ENCODE measurements at places on chromosomes 6 and 20.

GRCh38 chr20:5497556-5497955 is 180.8 kb upstream of the PROKR2 start:
- no peak for DNase-seq

DNA sequence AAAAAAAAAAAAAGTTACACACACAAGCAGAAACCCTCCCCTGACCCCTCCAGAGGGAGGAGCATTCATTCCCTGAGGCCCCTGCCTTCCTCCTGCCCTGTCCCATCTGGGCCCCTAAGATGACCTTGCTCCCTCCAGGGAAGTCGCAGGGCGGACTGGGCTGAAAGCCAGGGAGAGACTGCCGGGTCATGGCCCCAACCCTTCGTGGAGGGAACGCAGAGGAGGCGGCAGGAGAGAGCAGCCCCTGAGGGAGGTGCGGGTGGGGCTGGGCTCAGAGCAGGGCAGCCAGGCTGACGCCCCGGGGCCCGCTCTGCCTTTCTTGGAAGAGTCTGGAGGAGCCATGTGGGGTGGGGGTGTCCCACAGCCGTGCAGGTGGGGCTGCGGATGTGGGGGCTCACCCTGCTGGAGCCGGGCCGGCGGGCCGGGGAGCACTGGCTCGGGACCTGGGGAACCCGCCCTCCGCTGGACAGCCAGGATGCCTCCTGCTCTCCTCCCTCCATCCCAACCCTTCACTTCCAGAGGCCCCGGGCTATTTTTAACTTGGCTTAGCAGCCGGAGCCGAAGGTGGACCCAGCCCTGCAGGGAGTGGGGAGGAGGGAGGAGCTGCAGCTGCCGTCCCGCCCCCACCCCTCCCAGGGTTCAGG is 15.0 kb upstream of the ABHD16B start:
- DNase-seq, result no peak

- DNase-seq, result no peak
Measured at GRCh38 chr6:166936079-166936787, 20.1 kb downstream of the RNASET2 start.

- no peak for DNase-seq
Measured at GRCh38 chr6:166830891-166831363, 125.4 kb downstream of the RNASET2 start.

- DNase-seq, result peak; percentile 46
Measured at GRCh38 chr20:38833857-38834164, 28.3 kb downstream of the PPP1R16B start.

DNA sequence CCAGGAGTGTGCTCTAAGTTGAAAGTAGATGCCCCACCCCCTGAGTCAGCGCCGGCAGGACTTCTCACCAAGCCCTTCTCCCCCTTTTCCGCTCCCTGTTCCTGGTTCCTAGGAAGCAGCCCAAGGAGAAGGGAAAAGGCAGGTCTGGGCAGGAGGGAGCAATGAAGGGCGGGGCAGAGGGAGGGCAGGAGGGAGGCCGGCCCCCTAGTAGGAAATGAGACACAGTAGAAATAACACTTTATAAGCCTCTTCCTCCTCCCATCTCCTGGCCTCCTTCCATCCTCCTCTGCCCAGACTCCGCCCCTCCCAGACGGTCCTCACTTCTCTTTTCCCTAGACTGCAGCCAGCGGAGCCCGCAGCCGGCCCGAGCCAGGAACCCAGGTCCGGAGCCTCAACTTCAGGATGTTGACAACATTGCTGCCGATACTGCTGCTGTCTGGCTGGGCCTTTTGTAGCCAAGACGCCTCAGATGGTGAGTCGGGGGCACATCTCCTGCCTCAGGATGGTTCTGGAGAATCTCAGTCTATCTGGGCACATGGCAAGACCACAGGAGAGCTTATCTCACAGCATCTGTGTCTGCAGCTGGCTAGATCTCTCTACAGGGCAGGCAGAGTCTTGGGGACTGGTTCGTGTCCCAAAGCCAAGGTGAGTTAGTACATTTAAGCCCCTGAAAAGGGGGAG is at the start of gene PROCR:
Gene PROCR (plus strand): TSS at position 320 of the 681 bp plus-strand sequence. CDS start 83 bp downstream, at position 403.
- DNase-seq, result peak; percentile 66

- DNase-seq, result no peak
Measured at GRCh38 chr20:3616250-3616649, 46.9 kb downstream of the GFRA4 start.

DNA sequence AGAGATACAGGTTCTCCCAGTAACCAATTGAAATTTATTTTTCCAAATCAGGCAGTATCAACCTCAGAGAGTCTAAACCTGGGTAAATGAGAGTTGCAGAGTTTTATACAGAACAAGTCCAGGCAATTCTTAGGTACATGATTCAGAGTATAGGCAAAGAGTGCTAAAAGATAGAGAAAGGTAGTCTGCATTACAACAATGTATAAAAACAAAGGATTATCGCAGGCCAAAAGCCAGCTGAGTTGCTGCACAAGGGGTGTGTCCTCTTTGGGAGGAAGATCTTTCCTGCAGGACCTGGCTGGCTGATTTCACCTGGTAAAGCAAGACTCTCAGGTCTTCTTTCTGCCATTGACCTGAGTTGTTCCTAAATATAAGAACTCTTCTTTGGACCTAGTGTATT is 48.9 kb upstream of the ECHDC1 start:
- DNase-seq, result no peak

- DNase-seq, result no peak
Measured at GRCh38 chr6:167442245-167442644, 117.4 kb downstream of the TTLL2 start.

DNA sequence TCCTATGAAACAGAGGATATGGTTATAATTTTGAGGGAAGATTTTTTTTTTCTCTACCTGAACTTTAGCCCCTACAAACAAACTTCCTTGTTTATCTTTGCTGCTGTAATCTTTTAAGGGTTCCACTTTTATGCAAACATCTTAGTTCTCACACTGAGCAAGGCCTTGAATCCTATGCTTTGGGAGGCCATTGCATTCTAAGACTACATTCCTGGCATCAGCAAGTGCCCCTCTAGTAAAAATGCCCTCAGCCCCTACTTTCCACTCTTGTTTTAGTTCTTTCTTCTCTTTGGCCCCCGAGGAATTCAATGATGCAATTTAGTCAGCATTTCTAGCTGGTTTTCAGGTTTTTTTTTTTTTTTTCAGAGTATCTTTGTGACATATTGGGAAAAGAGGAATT is 8.1 kb upstream of the AHI1 start:
- DNase-seq, result no peak

GRCh38 chr6:25899123-25899522 is 25.1 kb upstream of the SLC17A3 start:
- DNase-seq, result no peak

- peak; percentile 46 for DNase-seq
Measured at GRCh38 chr6:43541774-43542471, 25.0 kb downstream of the POLR1C start.

GRCh38 chr6:133240511-133241085 is 559 bp upstream of the EYA4 start:
- peak; percentile 32 for DNase-seq

GRCh38 chr20:5430670-5431069 is 113.9 kb upstream of the PROKR2 start:
- DNase-seq, result no peak

DNA sequence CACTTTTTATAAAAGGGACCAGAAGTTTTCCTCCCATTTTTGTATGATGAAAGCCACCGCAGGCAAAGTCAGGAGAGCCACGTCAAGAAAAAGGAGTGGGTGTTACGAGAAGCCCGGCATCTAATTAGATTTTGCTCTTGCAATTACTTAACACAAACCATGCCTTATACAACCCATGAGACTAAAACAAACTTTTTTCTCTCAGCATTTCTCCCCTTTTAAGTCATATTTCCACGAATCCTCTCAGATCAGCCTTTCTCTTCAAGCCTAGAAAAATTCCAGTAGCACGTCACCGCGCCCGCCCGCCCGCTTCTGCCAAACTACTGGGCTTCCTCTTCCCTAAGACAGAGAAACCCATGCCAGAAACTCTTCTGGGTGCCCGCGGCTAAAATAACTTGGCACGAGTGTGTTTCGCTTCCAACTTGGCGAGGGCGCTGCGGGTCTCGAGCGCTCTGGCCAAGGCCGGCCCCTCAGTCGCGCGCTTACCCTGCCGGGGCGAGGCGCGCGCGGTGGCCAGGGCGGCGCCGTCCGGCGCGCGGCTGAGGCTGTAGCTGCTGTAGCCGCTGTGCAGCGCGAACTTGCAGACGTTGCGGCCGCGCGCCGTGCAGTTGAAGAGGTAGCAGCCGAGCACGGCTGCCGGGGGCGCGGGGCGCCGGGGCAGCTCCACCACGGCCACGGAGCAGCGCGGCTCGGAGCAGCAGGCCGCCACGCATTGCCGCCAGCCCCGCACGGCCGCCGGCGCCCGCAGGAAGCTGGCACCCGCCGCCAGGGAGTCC is 1.0 kb downstream of the LRP11 start:
- DNase-seq, result peak; percentile 59

GRCh38 chr6:127971386-127971785 is 70.5 kb upstream of the THEMIS start:
- no peak for DNase-seq

DNA sequence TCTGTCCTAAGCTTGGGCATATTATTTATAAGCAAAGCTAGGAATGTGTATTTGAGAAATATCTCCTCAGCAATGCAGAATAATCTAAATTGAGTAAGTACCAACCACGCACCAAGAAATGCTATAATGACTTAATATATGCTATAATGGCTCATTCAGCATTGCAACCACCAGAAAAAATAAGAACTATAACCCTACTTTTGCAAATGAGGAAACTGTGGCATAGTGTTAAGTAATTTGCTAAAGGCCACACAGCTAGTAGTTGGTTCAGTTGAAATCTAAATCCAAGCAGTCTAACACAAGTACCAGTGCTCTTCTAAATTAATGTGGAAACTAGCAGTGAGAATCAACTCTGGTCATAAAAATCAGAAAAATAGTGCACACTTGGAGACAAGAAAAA is 35.7 kb downstream of the HBS1L start:
- no peak for DNase-seq

GRCh38 chr6:6407071-6407741 is 86.7 kb upstream of the F13A1 start:
- peak; percentile 53 for DNase-seq

DNA sequence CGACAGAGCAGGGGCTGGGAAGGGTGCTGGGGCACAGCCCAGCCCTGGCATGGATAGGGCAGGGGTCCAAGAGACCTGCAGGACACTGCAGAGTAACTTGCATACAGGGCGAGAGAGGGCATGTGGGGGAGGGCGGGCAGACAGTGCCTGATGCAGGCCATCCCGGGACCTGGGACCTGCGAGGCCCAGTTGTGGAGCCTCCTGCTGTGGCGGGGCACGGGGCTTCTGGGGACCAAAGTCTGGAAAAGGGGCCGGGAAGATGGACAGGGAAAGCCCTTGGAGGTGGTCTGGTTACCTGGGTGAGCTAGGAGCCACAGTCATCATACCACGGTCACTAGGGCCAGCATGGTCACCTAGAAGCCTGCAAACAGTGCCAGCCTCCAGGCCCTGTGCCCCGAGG is 412 bp upstream of the TUBB1 start:
- no peak for DNase-seq

DNA sequence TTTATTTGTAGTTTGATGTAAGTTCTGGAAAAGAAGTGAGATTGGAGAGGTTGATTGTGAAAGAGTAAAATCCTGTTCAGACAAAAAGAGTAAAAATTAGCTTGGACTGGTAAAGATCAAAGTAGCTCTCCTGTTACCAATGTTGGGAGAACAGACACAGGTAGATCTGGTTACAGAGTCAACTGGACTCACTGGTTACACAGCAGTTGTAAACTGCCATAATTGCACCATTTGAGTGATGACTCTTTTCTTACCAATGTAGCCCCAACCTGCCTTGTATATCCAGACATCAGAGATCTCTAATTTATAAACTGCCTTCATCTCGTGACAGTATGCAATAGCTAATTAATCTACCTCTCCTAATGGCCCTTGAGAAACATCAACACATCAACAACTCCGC is 165.6 kb upstream of the PRSS16 start:
- DNase-seq, result no peak

DNA sequence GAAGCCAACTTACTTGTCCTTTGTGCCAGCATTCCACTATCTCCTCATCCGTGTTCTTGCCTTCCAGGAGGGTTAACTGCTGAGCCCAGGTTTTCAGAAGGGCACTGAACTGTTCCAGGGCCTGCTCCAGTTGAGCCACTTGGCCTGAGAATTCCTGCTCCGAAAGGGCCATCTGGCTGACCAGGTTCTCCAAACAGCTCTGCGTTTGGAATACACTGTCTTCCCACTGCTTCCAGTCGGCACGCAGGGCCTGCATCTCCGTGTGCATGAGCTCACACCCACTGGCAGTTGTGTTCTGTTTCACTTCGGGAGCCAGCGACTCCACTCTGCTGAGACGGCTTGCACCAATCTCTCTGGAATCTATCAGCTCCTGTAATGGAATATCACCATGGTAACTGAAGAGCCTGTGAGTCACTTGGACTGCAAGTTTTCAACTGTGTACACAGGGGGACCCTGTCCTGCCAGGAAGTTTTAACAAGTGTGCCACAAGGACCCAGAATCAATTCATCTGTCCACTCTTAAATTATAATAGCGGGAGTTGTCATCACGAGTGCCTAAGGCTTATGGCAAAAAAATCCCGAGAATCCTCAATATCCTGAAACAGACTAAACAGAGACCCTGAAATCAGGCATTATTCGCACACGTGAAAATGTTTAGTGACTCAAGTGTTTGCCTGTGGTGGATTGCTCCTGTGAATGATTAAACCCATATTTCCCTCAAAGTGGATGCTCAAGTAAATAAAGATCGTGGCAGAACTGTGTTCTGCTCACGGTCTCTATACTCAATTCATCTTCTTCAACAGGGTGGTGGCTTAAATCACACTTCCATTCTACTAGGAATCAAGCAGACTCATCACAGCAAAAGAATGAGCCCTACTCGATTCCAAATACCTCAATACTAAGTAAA is 255.9 kb downstream of the SYNE1 start:
- no peak for DNase-seq

DNA sequence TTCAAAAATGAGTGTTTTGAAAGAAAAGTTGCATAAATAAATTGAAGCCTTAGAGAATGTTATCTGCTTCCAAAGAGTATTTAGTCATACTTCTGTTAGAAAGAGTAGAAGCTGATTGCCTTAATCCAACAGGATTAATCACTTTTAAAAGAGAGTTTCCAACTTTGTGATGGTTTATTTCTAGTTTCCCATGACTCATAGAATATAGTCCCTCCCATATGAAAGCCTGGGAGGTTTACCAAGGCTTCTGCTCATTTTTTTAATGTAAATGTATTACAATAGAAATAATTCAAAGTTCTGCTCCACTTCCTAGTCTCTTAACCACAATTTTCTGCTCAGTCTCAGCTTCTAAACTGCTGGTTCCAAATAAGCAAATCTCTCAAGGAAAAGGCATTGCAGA is 118.0 kb upstream of the IRAK1BP1 start:
- DNase-seq, result no peak

GRCh38 chr6:165968408-165968807 is 199.2 kb downstream of the TBXT start:
- no peak for DNase-seq

Measured in GM20000 (cell line).